Tongue (tissue), 3 donors: ENCODE measurements at places on chromosomes 5 and 9. TPM values are rescaled to one million over a fixed set of nuclear protein-coding genes. Genes with fewer than 3 reads are reported as not detected.

The TXNDC8 gene
- total RNA-seq: not detected

The SLC2A6 gene
- 0.92 TPM for total RNA-seq

The SLC27A6 gene
- total RNA-seq: 11.2 TPM

The SEMA4D gene
- total RNA-seq: 35.8 TPM

The PCDHGB6 gene
- total RNA-seq: 9.3 TPM

The C1QTNF3 gene
- total RNA-seq: 122 TPM

The LPAR1 gene
- 61.5 TPM for total RNA-seq

The SLC45A2 gene
- total RNA-seq: not detected

The GPR150 gene
- total RNA-seq: not detected

DNA sequence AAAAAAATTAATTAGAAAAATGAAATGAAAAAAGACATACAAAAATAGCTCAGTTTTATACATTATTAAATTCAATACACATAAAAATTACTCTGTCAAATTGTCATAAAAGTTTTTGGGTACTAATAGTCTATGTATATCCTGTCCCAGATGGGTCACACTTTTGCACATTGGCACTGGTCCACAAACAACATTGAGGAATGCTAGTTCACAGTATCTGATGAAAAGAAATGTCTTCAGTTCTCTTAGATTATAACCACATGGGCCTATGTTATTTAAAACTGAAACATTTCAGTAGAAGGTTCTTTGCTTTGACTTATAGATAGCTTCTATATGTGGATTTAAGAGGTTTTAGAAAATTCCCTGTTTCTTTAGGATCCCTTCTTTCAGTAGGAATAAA lies 39.8 kb downstream of the LNPEP start:
- no peak for DNase-seq

GRCh38 chr5:159123189-159123588 lies 23.5 kb upstream of the EBF1 start:
- no peak for DNase-seq

- no peak for DNase-seq
Observed at GRCh38 chr5:1011741-1012312, 3.2 kb downstream of the NKD2 start.

DNA sequence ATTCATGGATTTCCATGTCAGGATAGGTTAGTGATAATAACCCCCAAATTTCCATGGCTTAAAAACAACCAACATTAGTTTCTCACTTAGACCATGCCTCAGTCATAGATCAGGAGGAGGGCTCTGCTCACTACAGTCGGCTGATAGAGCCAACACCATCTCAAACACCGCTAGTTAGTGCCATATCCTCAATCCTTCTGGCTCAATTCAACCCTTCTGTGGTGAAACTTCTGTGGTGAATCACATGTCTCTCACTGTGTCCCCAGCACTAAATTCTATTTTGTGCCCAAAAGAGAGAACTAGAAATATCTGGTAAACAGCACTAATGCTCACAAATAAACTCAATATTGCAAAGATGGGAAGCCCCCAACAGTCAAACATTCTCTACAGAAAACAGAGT lies 21.1 kb downstream of the ECPAS start:
- no peak for DNase-seq

DNA sequence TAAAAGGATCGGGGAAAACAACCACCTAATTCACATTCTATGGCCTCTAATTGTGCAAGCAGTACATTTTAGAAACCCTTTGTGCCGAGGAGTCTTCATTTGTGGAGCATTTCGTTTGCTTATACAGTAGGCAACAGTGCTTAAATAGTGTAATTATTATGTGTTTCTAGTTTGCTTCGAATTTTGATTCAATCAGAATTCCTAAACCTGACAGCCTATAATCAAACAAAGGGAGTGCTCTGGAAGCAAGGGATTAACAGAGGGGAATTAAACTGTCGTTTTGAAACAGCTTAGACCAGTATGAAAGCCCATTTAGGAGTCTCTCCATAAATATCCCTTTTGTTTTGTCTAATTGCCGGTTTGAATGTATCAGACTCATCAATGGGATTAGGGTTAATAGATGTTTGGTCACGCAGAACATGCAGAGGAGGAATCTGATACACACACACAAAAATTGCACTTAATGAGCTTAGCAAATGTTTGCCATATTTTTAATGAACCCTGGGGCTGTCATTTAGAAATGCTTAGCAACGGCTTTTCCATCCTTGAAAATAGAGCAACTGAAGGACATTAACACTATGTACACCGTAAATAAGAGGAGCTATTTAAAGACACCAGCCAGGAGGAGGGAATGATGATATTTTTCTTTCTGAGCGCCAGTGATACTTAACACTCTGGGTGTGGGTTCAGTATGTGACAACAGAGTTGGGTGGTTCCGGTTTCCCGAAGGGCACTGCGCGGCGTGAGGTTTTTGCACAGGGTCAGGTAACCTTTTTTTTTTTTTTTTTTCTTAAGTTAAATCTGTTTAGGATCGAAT lies 404.7 kb downstream of the TLE4 start:
- peak; percentile 56 for DNase-seq

DNA sequence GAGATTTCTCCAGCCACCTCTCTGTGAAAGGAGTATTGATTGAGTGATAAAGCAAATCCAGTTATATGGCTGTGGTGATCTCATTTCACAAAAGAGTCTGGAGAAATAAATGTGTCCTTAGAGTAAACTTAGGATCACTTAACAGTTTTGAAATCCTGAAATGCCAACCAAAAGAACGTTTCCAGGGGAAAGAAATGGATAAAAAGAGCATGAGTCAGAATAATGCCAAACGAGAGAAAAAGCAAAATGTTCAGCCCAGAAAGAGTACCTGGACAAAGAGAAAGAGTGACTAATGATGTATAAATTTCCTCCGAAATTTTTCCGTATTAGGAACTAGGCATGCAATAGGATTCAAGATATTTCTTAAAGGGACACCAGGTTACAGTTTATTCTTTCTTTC lies 463.1 kb upstream of the CDH10 start:
- DNase-seq: no peak

DNA sequence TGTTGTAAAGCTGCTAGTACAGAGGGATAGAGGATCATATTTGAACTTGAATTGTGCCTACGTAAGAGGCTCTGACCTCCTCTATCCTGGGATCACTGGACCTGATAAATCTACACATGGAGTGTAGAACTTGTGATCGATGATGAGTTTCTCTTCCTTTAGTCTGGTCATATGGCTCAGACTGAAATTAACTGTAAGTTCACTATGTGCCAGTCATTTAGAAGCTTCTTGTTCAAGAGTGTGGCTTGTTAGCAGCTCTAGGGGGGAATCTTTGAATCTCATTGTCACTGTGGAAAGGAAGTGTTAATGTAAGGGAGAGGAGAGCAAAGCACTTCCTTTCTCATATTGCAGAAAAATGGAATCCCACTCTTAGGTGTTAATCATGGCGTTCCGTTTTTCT lies 12.1 kb downstream of the ZBTB34 start:
- DNase-seq: no peak

GRCh38 chr5:1723476-1723875 lies 76.2 kb downstream of the MRPL36 start:
- no peak for DNase-seq

- DNase-seq: no peak
Observed at GRCh38 chr9:72936679-72937078, 16.2 kb downstream of the ALDH1A1 start.

DNA sequence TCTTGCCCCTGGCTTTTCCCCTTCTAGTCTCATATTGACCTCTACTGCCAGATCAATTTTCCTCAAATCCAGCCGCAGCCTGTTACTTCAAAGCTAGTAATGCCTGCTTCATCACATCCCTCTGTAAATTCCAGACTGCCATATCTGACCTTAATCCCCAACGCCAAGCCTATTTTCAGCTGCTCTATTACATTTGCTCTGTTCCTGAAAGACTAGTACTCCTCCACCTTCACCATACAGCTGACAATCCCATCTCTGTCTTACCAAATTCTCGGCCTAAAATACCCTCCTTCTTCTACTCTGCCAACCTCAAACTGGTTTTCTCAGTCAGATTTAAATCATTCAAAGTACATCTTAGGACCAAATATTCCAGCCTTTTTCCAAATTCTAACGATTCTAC lies 420.2 kb downstream of the RAB3C start:
- no peak for DNase-seq

DNA sequence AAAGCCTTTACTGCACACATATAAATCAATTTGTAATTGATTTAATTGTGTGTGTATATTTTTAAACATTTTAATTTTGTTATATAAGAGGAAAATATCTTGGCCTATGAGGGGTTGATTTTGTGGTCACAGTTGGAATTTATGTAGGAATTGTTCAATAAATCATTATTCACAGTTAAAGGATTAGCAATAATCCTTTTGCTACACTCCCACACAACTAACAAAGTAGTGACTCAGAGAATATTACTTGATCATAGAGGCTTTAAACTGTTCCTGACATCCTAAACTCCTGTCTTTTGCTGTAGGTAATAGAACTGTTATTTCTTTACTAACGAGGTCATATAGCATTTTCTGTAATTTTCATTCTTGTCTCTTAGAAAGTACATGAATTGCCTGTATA lies 95.5 kb downstream of the ZCCHC7 start:
- DNase-seq: no peak

DNA sequence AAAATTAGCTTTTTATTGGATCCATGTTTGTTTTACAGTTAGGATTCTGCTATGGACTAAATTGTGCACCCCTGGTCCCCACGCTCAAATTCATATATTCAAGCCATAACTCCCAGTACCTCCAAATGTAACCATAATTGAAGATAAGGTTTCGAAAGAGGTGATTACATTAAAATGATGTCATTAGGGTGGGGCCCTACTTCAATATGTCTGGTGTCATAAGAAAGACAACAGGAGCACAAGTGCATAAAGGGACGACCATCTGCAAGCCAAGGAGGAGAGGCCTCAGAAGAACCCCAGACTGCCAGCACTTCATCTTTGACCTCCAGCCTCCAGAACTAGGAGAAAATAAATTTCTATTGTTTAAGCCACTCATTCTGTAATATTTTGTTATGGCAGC lies 7.4 kb upstream of the HNRNPA0 start:
- no peak for DNase-seq

GRCh38 chr9:105963343-105964099 lies 269.2 kb downstream of the TMEM38B start:
- no peak for DNase-seq

DNA sequence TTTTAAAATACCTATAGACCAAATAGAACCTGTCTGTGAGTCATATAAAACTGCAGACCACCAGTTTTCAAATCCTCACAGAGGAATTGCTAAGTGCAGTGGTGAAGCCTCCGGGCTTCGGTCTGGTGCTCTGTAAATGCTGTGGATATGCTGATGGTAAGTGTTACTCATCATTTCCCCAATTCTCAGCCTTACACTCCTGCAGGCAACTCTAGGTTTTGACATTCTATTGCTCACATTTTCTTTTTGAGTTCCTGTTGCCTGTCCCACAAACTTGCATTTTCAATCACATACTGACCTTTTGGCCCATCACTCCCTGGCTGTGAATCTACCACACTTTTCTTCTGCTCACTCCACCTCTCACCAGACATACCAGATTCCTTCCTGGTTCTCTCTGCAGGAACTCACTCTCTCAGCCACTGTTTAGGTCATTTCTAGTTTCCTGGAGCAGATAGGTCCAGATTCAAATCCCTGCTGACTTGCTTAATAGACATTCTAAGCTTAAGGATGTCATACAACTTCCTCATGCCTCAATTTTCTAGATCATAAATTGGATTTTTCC lies 192.9 kb downstream of the RAB3C start:
- DNase-seq: no peak

GRCh38 chr9:73170185-73170957 lies 18.7 kb downstream of the ANXA1 start:
- DNase-seq: no peak

DNA sequence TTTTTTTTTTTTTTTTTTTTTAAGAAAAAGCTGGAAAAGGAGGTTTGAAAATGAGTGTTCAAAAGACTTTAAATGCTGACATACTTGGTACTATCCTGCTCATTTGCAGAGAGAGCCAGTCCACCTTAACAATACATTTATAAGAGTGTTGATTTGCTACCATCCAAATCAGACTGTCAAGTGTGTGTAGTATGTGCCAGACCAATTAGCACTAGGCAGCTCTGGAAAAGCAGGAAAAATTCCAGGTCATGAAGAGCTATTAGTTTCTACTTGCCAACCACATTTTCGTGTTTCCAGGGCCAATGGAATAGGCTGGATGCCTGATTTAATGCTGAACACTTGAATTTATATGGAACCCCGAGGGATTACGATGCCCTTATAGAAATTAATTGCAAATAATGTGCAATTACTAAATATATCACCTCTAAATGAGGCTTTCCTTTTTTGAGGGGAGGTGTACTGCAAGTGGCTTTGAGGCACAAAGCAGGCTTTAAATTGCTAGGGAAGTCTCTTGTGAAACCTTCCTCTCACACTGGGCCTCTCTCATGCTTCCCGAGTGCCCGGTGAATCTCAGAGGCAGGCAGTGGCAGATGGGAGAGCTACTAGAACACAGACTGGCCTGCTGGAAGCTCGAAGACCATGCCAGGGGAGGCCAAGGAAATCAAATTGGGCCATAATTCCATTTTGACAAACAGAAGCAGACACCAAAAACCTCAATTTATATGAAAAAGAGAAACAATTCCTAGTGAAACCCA lies 178.7 kb downstream of the PPP2R2B start:
- DNase-seq: no peak

DNA sequence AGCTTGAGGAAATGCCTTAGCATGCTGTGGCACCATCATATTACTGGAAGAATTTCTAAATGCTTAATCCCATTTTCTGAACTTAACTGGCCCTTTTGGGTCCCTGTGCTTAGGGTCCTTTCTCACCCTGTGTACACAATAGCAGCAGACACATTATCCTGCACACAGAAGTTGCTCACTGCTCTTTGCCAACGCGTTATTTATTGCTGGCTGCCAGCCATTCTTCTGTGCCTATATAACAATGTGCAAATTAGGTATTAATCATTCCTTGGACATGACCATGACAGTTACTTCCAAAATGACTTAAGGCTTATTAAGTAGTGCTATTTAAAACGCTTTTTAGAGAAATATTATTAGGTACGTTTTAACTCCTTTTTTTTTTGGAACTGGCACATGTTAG lies 134.7 kb downstream of the FBN2 start:
- no peak for DNase-seq

- DNase-seq: no peak
Observed at GRCh38 chr9:106712279-106712678, 150.7 kb upstream of the ZNF462 start.

GRCh38 chr9:134500931-134501760 lies 140.5 kb upstream of the COL5A1 start:
- no peak for DNase-seq

- no peak for DNase-seq
Observed at GRCh38 chr5:172823840-172824362, 10.2 kb upstream of the ERGIC1 start.
